Lung microvascular endothelial cell (primary cell): ENCODE measurements at places on chromosomes 5 and 9. TPM values are rescaled to one million over a fixed set of nuclear protein-coding genes. Genes with fewer than 3 reads are reported as not detected.
A peak's percentile ranks its signal among the peaks of the same experiment; 100 is the strongest.

Gene PLAC8L1
- 0.20 TPM in 1 of 2 replicates, not detected in the other for total RNA-seq

Gene PCDHA10
- under 0.01 TPM in 2 replicates for total RNA-seq

Gene TSLP
- under 0.01 TPM in 1 of 2 replicates, not detected in the other for total RNA-seq

Gene RLN1
- total RNA-seq, result 0.22 TPM in 1 of 2 replicates, not detected in the other

Gene GARIN3
- total RNA-seq, result not detected in 2 replicates

Gene FAM221B
- total RNA-seq, result not detected in 2 replicates

Gene CFAP90
- not detected in 2 replicates for total RNA-seq

Gene UBE2D2
- 56.0 and 58.7 TPM in 2 replicates for total RNA-seq

Gene SLC6A3
- total RNA-seq, result not detected in 2 replicates

Gene HRH2
- total RNA-seq, result not detected in 2 replicates

DNA sequence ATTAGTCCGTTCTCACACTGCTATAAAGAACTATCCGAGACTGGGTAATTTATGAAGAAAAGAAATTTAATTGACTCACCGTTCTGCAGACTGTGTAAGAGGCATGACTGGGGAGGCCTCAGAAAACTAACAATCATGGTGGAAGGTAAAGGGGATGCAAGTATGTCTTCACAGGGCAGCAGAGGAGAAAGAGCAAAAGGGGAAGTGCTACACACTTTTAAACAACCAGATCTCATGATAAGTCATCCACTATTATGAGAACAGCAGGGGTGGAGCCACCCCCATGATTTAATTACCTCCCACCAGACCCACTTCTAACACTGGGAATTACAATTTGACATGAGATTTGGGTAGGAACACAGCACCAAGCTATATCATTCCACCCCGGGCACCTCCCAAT, 26.6 kb downstream of the FST start:
- no peak for DNase-seq

GRCh38 chr5:117473165-117473564, 898.5 kb upstream of the SEMA6A start:
- no peak for DNase-seq

DNA sequence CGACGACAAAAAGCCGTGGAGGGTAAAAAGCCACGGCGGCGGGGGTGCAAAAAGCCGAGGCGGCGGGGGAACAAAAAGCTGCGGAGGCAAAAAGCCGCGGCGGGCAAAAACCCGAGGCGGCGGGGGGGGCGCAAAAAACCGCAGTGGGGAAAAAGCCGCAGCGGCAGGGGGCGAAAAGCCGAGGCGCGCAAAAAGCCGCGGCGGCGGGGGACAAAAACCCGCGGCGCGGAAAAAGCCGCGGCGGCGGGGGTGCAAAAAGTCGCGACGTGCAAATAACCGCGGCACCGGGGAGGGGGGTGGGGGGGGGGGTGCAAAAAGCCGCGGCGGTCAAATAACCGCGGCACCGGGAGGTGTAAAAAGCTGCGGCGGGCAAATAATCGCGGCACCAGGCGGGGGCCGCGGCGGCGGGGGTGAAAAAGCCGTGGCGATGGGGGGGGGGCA, 511.5 kb downstream of the FOXD4L5 start:
- peak; percentile 12 for DNase-seq

- peak; percentile 12 for DNase-seq
Measured at GRCh38 chr5:150208187-150209098, 18.6 kb downstream of the SLC6A7 start.

GRCh38 chr5:10673017-10673389, 88.0 kb downstream of the DAP start:
- no peak for DNase-seq

- no peak for DNase-seq
Measured at GRCh38 chr5:106691701-106692100, 979.0 kb downstream of the EFNA5 start.

DNA sequence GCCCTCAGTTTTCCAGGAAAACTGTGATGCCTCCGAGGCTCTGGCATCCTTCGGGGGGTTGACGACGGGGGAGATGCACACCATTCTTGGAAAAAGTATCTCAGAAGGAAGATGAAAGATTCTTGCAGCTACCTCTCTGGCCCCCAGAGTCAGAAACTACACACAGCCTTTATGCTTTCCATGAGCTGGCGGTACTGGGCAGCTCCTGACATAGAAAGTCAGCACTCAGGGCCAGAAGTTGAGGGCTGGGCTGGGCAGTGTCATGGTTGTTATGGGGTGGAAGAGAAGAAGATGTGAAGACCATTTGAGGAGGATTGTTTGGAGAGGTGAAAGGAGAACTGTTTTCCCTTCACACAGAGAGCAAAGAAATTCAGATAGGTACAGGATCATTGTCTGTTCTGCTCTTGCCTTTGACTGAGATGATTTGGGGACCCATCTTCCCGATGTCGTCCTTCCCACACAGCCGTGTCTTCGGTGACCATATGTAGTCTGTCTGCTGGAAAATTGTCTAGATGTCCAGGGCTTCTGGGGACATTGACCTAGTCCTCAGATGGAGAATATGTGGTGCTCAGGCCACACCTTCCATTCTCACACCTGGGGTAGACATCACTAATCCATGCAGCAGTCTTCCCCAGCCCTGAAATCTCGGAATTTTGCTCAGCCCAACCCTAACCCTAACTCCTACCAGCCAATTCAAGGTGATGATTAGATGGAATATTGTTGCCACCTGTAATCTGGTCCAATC, 237.1 kb downstream of the CACNA1B start:
- no peak for DNase-seq

- no peak for DNase-seq
Measured at GRCh38 chr5:120788481-120788880, 324.4 kb downstream of the PRR16 start.

DNA sequence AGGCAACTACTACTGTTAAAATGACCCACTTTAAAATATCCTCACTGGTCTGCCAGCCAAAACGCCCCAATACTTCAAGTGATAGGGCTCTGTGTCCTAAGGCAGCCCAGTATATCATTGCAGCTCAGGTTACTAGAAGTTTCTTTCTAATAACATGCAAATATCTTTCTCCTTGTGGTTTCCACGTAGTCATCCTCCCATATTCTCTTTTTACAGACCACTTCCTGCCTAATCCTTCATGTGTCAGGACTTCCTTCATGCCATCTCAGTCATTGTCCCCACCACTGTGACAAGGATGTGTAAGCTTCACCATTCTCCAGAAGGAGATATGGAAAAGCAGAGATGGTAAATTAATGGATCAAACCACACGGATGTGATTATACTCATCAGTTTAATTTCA, 813.7 kb downstream of the MAT2B start:
- no peak for DNase-seq

DNA sequence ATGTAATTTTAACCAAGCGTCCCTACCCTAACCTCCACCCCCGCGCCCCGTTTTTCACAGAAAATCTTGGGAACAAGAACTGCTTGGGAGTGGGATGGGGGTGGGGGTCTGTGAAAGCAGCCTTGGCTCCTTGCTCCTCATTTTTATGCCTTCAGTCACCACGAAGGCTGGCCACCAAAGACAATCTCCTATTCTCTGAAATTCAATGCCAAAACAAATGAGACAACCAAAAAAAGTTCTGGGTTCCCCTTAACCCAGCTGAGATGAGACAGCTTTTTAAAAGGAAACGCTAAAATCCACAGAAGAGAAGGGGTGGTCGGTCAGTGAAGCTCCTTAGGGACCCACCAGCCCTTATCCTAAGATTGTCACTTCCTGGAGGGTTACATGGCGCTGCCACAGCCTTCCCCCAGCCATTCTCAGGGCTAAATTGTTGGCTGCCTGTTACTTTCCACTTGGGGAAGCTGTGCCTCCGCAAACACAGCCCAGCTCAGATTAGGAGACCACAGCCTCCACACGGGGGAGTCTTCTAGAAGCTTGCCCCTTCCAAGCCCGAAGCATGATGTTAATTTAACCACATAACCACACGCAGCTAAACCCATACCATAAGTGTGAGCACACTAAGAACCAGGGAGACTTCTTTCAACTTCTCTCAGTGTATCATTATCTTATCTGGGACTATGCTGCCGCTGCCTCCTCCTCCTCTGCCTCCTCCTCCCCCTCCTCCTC, 136.3 kb downstream of the FOXD1 start:
- DNase-seq, result peak; percentile 25

DNA sequence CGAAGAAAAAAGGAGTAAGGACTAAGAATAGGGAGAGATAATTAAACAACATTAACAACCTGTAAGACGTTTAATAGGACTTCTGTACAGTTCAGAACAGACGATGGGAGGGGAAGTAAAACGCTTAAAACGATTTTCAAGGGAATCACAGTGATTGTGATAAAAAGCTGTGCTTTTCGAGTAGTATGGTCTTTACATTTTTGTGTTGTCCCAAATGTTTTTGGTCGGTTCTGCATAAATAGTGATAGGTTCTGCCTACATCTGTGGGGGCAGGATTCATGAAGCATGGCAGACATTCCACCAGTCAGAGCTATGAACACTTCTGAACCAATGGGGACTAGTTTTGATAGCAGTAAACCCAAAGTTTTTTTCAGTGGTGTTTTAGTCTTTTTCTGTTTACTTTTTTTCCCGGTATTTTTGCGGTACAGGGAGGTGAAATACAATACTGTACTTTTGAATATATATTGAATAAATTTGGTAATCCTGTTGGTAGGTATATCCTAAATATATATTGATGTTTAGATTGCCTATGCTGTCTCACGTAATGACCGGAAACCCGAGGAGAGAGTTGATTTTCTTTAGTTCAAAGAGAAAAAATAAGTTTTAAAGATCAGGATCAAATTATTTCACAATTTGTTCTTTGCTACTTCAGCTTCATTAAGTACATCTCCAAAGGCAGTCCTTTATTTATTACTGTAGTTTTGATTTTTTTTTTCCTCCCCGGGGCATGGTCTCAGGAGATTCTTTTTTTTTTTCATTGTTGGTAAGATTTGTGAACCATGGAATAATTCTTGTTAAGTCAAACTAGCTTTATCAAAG, 1.3 kb downstream of the ERBIN start:
- DNase-seq, result peak; percentile 75

- no peak for DNase-seq
Measured at GRCh38 chr5:1180096-1180495, 21.3 kb upstream of the SLC6A19 start.

- DNase-seq, result no peak
Measured at GRCh38 chr5:55601628-55602027, 66.9 kb upstream of the PLPP1 start.

GRCh38 chr9:117204971-117205370, 209.9 kb downstream of the ASTN2 start:
- no peak for DNase-seq
